ENCODE measurements at places on chromosomes 2 and 18.

DNA sequence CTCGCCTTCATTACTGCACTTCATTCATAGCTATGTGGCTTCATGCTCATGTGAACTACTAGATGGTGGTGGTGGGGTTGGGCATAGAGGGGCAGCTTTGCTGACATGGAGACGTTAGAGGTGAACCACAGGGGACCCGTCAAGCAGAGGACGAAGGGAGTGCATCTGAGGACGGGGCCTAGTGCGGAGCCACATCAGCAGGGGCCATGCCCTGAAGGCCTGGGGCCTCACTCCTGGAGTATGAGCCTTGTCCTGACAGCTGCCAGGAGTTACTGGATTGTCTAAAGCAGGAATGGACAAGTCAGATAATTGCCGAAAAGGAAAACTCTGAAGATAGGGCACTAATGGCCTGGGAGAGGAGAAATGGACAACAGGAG, 36.4 kb downstream of the KCNF1 start:
- no peak for DNase-seq

DNA sequence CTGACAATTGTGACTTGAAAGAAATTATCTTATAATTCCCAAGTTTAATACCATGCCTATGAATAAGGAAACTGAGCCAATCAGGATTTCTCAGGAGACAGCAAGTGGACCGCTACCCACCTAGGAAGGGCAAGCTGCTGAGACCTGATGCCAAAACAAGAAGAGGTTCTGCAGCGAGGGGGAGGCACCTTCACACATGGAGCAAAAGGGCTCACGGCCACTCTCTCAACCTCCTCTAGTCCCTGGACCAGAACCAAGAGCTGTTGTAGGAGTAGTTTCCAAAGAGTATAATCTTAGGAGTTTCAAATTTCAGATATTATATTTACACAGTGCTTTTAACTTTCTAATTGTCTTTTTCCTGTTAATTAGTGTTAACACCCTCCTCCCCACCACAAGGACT, 154.7 kb upstream of the ETAA1 start:
- no peak for DNase-seq

DNA sequence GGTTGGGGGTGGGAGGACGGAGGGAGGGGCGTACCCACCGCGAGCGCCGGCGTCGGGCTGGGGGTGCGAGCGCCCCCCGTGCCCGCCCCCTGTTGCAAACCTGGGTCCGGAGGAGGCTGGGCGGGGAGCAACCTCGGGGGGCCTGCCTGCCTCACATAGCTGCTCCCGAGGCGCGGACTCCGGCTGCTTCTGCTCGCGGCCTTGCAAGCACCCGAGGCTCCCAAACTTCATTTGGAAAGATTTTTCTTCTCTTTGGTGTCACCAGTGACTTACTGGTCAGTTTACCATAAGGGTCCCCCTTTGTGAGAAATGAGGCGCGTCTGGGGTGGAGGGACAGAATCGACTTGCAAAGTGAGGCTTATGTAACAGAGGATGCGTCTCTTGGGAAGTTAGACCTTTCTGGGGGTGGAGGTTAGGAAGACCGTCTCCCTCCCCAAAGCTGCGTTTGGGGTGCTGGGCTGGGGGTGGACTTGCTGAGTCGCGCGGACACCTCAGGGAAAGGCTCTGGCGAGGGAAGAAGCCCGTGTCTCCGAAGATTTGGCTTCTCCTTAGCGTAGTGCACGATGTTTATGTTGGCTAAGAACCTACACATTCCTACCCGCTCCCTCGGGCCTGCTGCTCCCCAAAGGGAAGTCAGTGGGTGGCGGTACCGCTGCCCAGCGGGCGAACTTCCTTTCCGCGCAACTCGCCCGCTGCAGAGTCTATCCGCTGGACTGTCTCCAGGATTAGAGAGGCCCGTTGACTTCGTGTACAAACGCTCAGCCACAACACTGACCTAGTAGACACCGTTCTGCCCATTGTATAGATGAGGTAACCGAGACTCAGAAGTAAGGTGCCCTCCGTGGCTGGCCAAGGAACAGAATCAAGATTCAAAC, 559 bp downstream of the TMEM37 start:
- DNase-seq: no peak

- no peak for DNase-seq
These were observed 1029.9 kb upstream of the ACVR2A start for GRCh38 chr2:146814971-146815370.

DNA sequence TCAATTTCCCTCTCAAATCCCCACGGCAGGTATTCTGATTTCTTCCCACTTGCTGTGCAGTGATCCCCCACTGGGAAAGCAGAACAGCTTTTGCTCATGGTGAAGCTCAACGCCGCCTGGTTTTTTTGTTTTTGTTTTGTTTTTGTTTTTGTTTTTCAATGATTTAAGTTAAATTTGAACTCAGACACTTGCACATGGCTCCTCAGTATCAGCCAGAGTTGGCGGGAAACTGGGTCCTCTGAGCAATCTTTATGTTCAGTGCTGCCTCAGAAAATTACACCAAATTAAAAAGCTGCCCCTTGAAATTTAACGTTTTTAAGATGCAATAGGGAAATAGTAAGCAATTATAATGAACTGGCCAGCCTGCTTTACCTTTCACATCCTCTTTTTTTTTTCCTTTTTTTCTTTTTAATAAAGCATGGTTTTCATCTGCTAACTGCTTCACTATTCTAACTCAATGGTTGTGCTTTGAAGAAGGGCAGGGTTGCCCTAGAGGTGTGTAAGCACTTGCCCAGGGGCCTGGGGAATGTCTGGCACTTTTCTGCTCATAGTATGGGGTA, 277.0 kb upstream of the HNRNPA3 start:
- DNase-seq: no peak

DNA sequence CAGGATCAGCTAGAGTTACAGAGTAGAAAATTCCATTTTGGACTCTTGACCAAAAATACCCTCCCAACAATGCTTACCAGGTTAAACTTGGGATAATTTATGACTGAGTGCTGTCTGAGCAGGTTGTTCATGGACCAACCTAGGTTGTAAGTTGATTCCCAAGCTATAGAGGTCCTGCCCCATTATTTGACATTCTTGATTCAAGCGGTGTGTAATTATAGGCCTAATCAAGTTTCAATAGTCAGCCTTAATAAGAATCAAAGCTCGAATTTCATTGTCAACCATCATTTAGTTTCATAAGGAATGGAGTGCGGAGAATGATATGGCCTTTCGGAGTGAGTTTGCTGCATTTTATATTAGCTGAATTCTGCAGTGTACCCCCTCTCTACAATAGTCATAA, 152.8 kb upstream of the FIGN start:
- DNase-seq: no peak

DNA sequence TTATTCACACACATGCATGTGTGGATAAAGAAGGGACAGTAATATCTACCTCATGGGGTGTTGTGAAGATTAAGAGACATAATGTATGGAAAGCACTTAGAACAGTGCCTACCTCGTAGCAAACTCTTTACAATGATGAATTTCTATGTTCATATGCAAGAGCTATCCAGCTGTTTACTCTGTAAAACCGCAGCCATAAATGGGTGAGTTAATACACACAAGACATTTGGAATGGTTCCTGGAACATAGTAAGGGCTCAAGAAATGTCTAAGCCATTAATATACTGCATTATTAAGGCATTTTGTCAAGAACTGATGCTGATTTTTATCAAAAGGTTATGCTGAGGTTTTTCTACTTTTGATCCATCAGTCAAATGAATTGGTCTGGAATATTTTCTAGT, 1076.2 kb downstream of the TSN start:
- DNase-seq: no peak

- no peak for DNase-seq
These were observed 64.4 kb downstream of the KLHL29 start for GRCh38 chr2:23449413-23449812.

DNA sequence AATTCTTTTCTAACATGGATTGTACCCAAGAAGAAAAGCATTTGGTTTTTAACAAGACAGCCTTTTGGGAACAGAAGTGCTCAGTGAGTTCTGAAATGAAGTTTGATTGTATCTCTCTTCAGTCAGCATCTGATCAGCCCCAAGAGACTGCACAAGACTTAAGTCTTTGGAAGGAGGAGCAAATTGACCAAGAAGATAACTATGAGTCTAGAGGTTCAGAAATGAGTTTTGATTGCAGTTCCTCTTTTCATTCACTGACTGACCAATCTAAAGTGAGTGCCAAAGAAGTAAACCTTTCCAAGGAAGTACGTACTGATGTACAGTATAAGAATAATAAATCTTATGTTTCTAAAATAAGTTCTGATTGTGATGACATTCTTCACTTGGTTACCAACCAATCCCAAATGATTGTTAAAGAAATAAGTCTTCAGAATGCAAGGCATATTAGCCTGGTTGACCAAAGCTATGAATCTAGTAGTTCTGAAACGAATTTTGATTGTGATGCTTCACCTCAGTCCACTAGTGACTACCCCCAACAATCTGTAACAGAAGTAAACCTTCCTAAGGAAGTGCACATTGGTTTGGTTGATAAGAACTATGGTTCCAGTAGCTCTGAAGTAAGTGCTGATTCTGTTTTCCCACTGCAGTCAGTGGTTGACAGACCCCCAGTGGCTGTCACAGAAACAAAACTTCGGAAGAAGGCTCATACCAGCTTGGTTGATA, 31.2 kb downstream of the ZDBF2 start:
- DNase-seq: no peak

DNA sequence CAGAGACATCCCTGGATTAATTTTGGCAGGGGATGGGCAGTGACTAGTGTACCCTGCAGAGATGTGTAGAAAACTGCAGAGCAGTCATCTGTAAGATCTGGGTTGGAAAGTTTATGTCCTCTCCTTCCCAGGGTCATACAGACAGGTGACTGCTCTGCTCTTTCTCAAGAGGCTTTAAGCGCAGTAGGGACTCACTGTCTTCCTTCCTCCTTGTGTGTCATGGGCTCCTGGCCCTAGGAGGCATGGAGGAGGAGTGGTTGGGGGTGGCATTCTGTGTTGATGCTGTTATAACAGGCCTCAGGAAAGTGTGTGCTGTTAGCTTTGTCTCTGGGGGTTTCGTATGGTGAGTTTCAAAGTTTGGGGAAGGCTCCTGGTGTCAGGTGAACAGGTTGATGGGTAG, 130.5 kb upstream of the MGAT5 start:
- no peak for DNase-seq
